Amniotic stem cell (primary cell): ENCODE measurements at places on chromosomes 2 and 18.

- DNase-seq, result no peak
Observed at GRCh38 chr2:186365406-186365805, 120.7 kb upstream of the ZC3H15 start.

- no peak for DNase-seq
Observed at GRCh38 chr2:30971231-30972025, 164.2 kb upstream of the CAPN13 start.

GRCh38 chr2:5385596-5385995 lies 306.6 kb upstream of the SOX11 start:
- no peak for DNase-seq

GRCh38 chr18:2337552-2338141 lies 233.7 kb downstream of the METTL4 start:
- no peak for DNase-seq
